ENCODE measurements at places on chromosomes 13 and 19.
A peak's percentile ranks its signal among the peaks of the same experiment; 100 is the strongest.

GRCh38 chr19:50548191-50549058 is 19.8 kb downstream of the LRRC4B start:
- DNase-seq, result no peak

DNA sequence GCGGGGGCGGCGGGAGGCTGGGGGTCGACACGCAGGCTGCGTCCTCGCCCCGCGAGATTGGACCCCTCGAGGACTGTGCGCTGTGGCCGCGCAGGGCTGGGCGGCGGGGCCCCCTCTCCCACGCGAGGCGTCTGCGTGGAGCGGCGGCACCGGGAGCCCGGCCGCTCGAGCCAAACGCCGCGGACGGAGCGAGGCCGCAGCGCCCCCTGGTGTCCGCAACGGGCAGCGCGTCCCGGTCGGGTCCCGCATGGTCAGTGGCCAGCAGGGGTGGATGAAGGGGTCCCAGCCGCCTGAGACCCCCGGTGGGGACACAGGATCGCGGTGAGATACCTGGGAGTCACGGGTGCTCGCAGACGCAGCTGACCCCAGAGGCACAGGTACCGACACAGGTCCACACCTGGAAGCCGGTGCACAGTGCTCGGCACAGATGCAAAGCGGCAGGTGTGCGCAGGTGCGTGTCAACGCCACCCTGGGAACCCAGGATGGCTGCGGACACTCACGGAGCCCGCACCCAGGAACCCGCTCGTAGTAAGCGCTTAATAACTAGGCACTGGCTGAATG is 2.1 kb upstream of the CIRBP start:
- peak; percentile 67 for DNase-seq

DNA sequence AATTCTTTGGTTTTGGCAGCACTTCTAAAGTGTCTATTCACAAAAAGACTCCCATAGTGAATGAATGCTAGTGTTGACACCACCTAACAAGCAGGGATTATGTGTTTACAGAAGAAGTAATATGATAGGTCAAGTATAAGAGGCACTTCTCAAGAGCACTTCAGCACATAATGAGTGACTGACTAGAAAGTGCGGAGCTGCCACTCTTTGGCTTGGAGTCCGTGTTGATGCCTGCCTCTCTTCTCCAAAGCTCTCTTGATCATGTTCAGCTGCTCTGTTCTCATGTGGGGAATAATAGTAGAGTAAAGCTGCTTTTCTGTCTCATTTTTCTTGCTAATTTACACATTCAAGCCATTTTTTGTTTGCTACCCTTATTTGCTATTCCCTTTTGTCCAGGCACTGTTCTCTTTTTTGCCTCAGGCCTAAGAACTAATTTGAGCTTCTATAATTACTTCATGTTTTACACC is 22.7 kb upstream of the MAB21L1 start:
- no peak for DNase-seq

DNA sequence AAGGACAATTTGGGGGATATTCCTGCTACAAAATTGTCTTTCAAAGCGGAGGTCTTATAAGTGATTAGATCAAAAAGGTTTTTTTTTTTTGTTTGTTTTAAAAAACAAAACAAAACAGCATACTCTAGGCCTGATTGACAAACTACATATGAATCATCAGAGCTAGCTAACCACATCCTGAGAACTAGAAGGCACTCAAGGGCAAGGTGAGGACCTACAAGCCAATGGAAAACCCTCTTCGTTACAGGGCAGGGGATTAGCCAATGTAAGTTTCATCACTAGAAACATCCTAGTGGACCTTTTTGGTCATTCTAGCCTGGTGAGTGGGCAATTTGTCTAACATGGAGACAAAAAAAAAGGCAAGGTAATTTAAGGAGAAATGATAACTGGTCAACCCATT is 428.6 kb downstream of the RFC3 start:
- DNase-seq, result no peak
